Occipital lobe (tissue), 3 donors: ENCODE measurements at places on chromosomes 12 and 14.

- DNase-seq: no peak
Observed at GRCh38 chr12:66409195-66409871, 107.0 kb downstream of the HELB start.

DNA sequence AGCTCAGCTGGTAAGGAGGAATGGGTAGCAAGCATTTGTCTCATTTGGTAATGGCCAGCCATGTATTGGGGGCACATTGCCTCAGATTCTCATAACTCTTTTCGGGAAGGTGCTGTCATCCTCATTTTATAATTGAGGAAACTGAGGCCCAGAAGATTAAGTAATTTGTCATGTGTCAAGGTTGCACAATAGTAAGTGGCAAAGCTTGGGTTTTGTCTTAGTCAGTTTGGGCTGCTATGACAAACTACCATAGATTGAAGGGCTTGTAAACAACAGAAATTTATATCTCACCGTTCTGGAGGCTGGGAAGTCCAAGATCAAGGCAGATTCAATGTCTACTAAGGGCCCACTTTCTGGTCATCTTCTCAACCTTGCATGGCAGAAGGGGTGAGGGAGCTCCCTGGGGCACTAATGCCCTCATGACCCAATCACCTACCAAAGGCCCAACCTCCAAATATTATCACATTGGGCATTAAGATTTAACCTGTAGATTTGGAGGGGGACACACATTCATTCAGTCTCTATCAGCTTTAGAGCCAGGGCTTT lies 99.6 kb downstream of the SRGAP1 start:
- DNase-seq: no peak

DNA sequence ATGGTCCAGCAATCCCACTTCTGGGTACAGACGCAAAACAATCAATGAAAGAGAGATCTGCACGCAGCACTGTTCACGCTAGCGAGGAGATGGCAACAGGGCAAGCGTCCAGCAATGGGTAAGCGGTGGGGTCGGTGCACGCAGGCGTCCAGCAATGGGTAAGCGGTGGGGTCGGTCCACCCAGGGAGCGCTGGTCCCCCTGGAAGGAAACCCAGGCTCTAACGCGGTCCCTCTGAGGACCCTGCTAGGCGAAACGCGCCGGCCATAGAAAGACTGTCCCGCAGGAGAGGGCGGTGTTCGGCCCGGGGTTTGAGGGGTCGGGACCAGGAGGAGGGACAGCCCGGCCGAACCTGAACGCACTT lies 618 bp upstream of the PGAM5 start:
- DNase-seq: no peak

GRCh38 chr12:115639648-115640012 lies 637.9 kb downstream of the MED13L start:
- DNase-seq: no peak

GRCh38 chr12:38949363-38949762 lies 44.0 kb upstream of the CPNE8 start:
- no peak for DNase-seq

- DNase-seq: no peak
Observed at GRCh38 chr14:53523226-53523625, 370.1 kb upstream of the DDHD1 start.
